ENCODE measurements at places on chromosomes 6 and 20.
A peak's percentile ranks its signal among the peaks of the same experiment; 100 is the strongest.

DNA sequence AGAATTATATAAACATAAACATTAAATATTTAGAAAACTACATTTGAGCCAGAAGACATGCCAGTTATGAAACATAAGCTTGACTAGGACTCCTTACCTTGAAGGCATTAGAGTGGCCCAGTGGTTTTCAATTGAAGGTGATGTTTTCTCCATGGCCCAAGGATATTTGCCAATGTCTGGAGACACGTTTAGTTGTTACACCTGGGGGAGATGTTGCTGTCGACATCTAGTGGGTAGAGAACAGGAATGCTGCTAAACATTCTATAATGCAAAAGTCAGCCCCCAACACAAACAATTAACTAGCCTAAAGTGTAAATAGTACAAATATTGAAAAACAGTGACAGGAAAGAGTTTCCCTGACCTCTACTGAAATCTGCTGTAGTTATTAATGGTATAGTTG, 200.9 kb upstream of the HS3ST5 start:
- no peak for DNase-seq

GRCh38 chr6:153073841-153074240, 57.2 kb downstream of the RGS17 start:
- DNase-seq, result no peak

DNA sequence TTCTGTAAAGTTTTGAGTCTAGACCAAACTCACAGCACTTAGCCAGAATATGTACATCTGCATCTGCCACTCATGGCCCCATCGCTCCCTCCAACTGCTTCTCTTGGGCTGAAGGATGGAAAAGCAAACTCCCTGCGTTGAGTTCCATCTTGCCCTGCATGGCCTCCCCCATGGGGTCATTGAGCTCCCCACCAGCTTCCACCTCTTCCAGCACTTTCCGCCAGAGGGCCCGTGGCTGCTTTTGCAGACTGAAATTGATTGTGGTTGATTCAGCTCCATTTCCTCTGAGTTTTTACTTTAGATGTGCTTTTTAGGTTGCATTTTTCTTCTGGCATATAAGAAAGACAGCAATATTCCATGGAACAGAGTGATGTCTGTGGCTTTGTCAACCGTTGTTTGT, 263.1 kb downstream of the ESR1 start:
- no peak for DNase-seq

DNA sequence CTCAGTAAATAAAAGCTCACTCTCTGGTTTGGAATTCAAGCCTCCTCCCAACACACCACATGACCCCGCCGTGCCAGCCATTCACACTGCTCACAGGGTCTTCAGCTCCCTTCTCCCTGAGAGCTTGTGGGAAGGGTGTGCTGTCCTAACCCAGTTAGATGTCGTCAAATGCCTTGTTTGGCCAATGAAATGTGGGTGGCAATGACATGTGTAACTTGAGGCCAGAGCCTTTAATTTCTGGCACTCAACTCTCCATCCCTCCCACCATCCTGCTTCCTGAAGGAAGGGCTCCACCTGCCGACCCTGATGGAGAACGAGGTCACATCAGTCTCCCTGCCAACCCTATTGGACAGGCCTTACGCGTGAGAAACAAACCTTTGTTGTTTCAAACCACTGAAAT, 224.5 kb upstream of the AGPAT4 start:
- no peak for DNase-seq

GRCh38 chr20:55057779-55058415, 582.5 kb downstream of the DOK5 start:
- DNase-seq, result no peak

GRCh38 chr6:3765415-3765814, 13.9 kb upstream of the PXDC1 start:
- DNase-seq, result no peak

DNA sequence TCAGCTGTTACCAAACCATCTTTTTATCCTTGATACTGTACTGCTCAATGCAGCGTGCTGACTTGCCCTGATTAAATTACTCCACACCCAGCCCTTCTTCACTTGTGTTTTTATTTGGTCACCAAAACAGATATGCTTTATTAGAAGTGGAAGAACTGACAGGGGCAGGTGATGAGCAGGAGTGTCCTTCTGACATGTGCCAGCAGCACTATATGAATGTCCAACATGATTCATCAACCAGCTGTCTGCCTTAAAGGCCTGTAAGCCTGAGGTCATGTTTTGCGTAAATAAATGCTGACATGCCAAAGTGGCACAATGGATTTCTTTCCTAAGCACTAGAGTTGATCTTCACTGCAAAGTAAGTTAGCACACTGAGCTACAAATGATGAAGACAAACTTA, 15.4 kb downstream of the POPDC3 start:
- no peak for DNase-seq

- DNase-seq, result no peak
Observed at GRCh38 chr20:10721137-10721896, 47.5 kb upstream of the JAG1 start.

GRCh38 chr20:62760856-62761758, 35.2 kb upstream of the MRGBP start:
- no peak for DNase-seq

- DNase-seq, result no peak
Observed at GRCh38 chr6:93927731-93928130, 508.4 kb upstream of the EPHA7 start.

GRCh38 chr6:47478233-47479139, 897 bp downstream of the CD2AP start:
- DNase-seq, result peak; percentile 45

DNA sequence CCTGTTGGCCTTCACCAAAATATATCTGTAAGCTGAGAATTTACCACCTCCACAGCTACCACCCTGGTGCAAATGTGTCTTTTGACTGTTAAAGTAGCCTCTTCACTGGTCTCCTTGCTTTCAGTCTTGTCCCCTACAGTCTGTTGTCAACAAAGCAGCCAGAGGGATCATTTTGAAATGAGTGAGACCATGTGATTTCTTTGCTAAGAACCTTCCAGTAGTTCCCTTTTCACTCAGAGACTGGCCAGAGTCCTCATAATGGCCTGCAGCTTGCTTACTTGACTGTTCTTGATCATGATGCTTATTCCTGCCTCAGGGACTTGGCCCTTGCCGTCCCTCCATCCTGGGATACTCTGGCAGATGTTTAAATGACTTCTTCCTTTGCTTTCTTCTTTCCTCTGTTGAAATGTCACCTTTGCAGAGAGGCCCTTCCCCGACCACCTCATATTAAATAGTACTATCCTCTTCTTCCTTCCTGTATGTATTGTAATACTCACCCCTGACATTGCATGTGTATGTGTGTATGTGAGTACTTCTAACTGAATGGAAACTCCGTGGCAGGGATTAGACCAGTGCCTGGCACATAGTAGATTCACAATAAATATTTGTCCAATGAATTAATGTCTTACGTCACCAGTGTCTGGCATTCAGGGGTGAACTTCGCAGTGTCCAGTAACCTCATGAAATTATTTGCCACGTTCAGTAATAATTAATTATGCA, 5.0 kb downstream of the MANBAL start:
- no peak for DNase-seq

- no peak for DNase-seq
Observed at GRCh38 chr6:54192993-54193392, 81.8 kb downstream of the MLIP start.

GRCh38 chr6:132131758-132132157, 180.6 kb upstream of the CCN2 start:
- peak; percentile 31 for DNase-seq

- DNase-seq, result no peak
Observed at GRCh38 chr6:329888-330691, 37.8 kb downstream of the DUSP22 start.

DNA sequence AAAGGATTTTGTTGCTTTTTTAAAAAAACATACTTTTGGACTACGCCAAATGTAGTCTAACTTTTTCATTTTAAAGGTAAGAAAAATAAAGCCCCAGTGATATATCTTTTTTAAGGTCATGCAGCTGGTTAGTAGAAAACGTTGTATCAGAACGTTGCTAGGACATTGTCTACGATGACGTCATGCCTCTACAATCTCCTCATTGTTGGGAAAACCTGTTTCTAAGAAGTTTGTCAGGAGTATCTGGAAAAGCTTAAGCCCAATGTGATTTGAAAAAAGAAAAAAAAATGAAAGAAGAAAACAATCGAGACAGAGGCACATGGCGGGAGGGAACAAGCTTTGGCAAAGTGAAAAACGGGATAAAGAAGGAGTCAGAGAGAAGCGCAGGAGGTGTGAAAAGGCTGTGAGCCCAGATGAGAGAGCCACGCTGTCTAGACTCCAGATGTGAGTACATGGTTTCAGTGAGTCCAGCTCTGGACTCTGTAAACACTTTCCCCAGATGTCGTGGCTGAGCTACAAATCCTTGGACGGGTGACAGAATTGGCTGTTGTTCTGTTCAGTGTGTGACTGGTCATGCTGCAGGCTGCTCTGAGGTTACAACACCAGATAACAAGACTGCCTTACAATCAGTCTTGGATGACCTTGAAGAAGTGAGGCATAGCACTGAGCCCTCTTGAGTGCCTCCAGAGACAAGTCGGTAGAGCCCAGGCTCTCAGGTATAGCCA, 656.7 kb upstream of the ID4 start:
- DNase-seq, result peak; percentile 31

- DNase-seq, result no peak
Observed at GRCh38 chr6:22006795-22007194, 290.0 kb downstream of the PRL start.

DNA sequence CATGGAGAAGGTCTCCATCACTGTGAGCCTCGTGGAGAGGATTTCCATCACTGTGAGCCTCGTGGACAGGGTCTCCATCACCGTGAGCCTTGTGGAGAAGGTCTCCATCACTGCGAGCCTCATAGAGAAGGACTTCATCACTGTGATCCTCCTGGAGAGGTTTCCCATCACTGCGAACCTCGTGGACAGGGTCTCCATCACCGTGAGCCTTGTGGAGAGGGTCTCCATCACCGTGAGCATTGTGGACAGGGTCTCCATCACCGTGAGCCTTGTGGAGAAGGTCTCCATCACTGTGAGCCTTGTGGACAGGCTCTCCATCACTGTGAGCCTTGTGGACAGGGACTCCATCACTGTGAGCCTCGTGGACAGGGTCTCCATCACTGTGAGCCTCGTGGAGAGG, 140.4 kb downstream of the ERMARD start:
- no peak for DNase-seq

GRCh38 chr6:40626886-40627285, 39.7 kb upstream of the LRFN2 start:
- DNase-seq, result no peak

DNA sequence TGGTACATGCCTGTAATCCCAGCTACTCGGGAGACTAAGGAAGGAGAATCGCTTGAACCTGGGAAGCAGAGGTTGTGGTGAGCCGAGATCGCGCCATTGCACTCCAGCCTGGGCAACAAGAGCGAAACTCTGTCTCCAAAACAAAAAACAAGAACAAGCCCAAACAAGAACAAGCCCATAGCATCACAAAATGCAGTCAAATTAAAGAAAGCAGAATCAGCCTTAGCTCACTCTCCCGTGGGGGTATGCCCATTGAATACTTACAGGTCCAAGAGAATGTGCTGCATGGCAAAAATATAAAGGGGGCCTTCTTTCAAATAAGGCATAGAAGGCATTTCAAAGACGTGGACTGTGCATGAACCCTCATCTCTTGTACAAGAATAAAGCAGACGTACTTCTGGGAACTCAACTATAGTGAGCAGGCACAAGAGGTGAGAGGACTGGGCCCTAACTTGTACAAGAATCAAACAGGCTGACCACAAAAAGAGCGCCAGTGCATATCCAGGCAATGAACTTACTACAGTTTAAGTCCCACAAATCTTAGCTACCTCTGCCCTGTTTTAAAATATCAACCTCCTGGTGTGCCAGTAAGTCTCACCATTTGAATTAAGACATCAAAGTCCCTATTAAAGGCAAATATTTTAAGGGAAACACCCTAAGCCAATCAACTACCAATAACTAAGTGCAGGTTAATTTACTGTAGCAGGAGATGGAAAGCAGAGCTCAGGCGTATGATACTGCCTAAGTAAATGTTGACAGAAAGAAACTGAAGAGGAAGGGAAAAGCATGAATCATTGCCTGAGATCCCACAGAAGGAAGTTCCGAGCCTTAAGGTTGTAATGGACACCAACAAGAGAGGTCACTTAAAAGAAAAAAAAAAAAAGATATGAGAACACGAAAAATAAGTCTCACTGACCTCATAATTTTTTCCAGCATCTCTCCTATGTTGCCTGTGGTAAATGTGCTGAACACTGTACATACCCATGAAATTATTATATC, 37.4 kb downstream of the TOMM6 start:
- DNase-seq, result no peak

- DNase-seq, result no peak
Observed at GRCh38 chr20:39792334-39792733, 830.2 kb downstream of the DHX35 start.

- DNase-seq, result no peak
Observed at GRCh38 chr6:89084954-89085353, 4.4 kb downstream of the PNRC1 start.

GRCh38 chr20:34127792-34128191, 15.7 kb upstream of the EIF2S2 start:
- no peak for DNase-seq

- no peak for DNase-seq
Observed at GRCh38 chr6:154222716-154223115, 133.9 kb downstream of the IPCEF1 start.

- no peak for DNase-seq
Observed at GRCh38 chr6:11033825-11034224, 10.3 kb downstream of the ELOVL2 start.

DNA sequence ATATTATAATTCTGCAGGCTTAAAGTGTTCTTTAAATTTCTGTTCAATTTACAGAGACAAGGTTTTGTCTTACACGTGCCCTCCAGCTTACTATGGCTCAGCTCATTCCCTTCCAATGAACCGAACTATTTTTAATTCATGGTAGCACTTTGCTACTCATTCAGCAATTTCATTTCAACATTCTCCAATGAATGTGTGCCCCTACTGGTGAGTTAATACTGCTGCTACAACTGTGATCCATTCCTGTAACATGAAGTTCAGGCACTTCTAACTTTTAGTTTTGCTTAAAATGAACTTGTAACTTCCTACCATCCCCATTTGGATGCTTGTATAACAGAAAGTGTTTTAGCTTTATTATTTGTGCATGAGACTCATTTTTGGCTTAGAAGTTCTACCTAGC, 99.7 kb downstream of the F13A1 start:
- DNase-seq, result no peak

- no peak for DNase-seq
Observed at GRCh38 chr6:53203483-53203882, 54.8 kb upstream of the GCM1 start.

DNA sequence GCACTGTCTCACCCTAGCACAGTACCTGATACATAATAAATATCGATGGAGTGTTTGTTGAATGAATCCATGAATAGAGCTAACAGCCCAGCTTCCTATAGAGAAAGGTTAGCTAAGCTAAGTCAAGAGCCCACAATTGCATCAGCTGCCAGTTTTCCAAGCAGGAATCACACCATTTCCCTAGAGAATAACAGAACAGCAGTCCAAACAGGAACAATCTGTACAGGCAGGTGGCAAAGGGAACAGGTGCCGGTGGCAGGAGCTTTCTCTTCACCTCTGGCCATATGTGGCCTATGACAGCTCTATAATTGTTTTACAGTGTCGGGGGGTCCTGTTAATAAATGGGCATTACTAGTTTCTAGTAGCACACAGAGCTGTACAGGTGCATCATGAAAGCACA, 38.8 kb downstream of the ISM1 start:
- no peak for DNase-seq

GRCh38 chr20:8414586-8415274, 282.7 kb downstream of the PLCB1 start:
- DNase-seq, result no peak

GRCh38 chr20:25372584-25373336, 17.9 kb downstream of the ABHD12 start:
- DNase-seq, result no peak

- no peak for DNase-seq
Observed at GRCh38 chr6:130778946-130779657, 48.1 kb upstream of the SMLR1 start.

GRCh38 chr6:106112433-106112832, 26.3 kb downstream of the PRDM1 start:
- no peak for DNase-seq

All from large intestine (tissue), 12 donors.